Thymus (tissue), 14 donors: ENCODE measurements at places on chromosomes 7 and 10. TPM values are rescaled to one million over a fixed set of nuclear protein-coding genes. Genes with fewer than 3 reads are reported as not detected.
A peak's percentile ranks its signal among the peaks of the same experiment; 100 is the strongest.

The SUN1 gene
- 38.4 TPM for total RNA-seq

The GPR85 gene
- total RNA-seq = 0.71 TPM

- DNase-seq = no peak
Measured at GRCh38 chr7:42493436-42494198, 256.6 kb upstream of the GLI3 start.

The CCDC172 gene
- total RNA-seq = 0.05 TPM

GRCh38 chr7:146397141-146397540 is 280.5 kb downstream of the CNTNAP2 start:
- DNase-seq = no peak

DNA sequence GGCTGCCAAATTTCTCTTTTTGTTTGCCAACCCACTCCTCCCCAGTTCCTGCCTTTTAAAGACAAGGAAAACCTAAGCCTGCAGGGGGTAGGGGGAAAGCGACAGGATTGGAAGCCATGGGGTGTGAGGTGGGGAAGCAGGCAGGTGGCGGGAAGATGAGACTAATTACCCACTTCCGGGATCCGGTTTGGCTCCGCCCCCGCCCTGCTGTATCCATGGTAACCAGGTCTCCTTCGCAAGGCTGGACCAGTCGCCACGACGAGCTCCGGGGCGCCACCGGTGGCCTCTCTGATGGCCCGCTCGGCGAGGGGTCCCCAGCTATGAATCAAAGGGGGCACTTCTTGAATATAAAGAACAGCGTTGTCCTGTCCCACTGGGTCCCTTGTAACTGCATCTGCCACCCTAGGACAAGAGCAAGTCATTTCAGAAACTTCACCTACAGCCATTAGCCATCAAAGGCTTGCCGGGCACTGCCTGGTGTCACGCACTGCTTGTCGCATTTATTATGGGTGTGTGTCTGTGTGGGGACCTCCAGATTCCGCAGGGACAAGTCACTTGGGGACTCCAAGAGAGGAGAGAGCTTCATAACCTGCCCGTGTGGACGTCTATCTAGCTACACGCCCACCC is 55.4 kb upstream of the LMTK2 start:
- DNase-seq = peak; percentile 16

- DNase-seq = no peak
Measured at GRCh38 chr7:115822801-115823200, 207.8 kb downstream of the TFEC start.

GRCh38 chr7:123570390-123571182 is 13.0 kb upstream of the NDUFA5 start:
- no peak for DNase-seq

The IQCE gene
- 4.2 TPM for total RNA-seq

- no peak for DNase-seq
Measured at GRCh38 chr7:29771081-29771816, 35.1 kb upstream of the WIPF3 start.

DNA sequence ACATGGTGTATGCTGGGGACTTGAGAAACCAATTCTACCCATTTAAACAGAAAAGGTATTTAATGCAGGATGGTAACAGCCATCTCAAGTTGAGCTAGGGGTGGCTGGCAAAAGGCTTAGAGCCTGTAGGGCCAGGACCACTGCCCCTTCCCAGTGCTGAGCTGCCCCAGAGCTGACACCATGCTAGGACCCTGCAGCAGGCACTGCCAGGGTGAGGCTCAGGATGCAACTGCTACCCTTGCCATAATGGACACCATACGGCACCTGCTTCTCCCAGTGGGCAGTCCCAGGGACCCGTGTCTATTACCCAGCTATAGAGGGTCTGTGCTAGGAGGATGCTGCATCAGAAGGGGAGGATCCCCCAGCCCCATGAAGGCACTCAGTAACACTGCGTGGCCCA is 160.7 kb upstream of the ADCY1 start:
- no peak for DNase-seq

DNA sequence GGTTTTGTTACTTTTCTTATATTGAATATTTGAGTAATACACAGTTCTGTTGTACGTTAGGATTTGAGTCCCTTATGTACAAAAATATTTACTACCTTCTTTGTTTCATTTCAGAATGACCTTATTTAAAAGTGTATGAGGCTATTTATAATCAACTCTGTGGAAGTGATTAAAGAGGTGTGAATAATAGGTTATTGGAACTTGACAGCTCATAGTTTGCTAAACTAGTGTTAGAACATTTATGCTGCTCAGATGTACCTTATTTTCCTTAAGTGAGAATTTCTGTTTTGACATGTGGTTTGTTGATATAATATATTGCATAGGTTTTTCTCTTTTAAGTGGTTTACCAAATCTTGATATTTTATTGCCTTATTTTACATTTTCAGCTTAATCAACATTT is 105.5 kb downstream of the ZEB1 start:
- no peak for DNase-seq

The CALML3 gene
- 144 TPM for total RNA-seq

GRCh38 chr7:19024261-19024660 is 93.2 kb downstream of the TWIST1 start:
- DNase-seq = no peak

The VGF gene
- 0.05 TPM for total RNA-seq

DNA sequence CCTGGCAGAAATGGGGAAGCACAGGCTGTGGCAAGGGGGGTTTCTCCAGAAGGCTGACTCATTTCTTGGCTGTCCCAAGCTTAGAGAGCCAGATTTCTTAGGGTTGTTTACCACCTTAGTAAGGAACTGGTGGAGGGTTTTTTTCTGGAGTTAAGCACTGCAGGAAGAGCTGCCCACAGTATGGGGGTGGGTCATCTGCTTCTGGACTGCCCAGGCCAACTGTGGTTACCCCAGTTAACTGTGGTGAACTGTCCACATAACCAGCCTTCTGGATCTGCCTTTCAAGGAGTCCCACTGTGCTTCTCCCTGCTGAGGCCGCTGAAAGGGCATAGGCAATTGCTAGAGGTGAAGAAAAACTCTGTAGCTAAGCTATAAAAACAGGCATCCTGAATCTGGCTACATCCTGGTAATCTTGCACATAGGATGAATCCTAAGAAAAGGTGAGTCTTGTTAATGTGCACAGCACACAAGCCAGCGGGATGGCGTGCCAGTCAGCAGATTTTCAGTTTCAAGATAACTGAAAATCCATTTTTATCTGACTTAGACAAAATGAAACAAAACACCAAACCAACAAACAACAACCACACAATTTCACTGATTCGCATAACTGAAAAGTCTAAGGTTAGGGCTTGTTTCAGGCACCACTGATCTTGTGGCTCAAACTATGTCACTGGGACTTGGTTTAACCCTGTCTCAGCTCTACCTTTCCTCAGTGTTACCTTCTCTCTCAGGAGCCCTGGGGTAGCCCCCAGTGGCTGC is 21.6 kb upstream of the TSPAN33 start:
- no peak for DNase-seq

The CARD11 gene
- 7.2 TPM for total RNA-seq

DNA sequence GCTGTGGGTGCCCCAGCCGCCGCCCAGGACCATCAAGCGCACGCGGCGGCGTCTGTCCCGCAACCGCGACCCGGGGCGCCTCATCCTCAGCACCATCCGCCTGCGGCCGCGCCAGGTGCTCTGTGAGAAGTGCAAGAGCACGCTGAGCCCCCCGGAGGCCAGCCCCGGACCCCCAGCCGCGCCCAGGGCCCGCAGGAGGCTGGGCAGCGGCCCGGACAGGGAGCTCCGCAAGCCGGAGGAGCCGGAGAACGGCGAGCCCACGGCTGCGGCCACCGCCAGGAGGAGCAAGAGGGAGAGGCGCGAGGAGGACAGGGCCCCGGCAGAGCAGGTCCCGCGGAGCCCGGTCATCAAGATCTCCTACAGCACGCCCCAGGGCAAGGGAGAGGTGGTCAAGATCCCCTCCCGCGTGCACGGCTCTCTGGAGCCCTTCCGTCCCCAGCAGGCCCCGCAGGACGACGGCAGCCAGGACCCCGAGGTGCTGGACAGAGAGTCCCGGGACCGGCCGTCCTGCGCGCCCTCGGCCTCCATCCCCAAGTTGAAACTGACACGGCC is 8.0 kb downstream of the PWWP2B start:
- DNase-seq = no peak

DNA sequence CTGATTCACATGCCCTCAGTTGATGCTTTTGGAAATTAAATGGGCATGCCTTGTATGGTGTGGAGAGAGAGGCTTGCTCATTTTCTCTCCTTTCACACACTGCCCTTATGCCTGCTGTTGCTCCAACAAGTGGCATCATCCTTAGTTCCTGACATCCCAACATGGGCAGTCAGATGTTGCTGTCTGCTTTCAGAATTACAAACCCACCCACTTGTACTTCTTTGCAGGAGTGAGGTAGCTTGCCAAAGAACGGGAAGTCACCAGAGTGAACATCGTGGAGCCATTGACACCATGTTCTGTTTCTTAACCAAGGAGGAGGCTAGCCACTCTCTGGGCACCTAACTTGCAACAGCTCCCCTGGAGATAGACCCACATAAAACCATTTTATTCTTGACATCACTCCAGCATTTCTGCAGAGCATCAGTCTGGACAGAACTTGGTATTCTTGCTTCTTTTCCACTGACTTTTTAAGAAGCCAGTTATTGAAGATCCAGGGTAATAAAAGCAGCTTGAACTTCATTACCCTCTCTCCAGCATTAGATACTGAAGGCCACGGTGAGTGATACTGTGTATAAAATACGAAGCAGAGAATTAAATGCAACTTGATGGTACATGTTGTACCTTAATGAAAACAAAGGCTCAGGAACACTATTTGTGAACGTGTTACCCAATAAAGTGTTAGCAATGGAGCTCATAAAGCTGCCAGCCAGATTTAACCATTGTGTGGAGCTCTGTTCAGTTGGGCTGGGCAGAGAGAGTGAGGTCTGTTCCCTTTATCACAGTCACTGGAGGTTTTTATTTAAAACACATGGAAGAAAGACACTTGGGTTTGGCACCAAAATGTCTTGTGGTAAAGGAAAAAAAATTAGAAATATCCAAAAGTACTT is 195.8 kb upstream of the HABP2 start:
- no peak for DNase-seq

DNA sequence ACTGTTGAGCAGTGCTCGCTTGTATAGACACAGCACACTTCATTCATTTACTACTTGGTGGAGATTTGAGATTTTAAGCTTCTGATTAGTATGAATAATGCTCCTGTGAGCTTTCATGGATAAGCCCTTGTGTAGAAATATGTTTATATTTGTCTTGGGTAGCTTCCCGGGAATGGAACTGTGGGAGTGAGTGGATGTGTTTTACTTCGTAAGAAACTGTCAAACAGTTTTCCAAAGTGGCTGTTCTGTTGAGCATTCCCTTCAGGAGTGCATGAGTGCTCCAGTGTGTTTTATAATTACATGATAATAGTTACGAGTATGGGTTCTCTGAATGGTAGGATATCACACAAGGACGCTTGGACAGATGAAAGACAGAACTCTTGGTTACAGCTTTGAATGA is 49.4 kb downstream of the VWC2 start:
- no peak for DNase-seq

The MRLN gene
- total RNA-seq = 0.47 TPM

The TAS2R40 gene
- total RNA-seq = not detected

GRCh38 chr7:134695321-134695860 is 48.7 kb downstream of the BPGM start:
- no peak for DNase-seq

GRCh38 chr7:137957887-137958286 is 44.0 kb downstream of the CREB3L2 start:
- DNase-seq = no peak

DNA sequence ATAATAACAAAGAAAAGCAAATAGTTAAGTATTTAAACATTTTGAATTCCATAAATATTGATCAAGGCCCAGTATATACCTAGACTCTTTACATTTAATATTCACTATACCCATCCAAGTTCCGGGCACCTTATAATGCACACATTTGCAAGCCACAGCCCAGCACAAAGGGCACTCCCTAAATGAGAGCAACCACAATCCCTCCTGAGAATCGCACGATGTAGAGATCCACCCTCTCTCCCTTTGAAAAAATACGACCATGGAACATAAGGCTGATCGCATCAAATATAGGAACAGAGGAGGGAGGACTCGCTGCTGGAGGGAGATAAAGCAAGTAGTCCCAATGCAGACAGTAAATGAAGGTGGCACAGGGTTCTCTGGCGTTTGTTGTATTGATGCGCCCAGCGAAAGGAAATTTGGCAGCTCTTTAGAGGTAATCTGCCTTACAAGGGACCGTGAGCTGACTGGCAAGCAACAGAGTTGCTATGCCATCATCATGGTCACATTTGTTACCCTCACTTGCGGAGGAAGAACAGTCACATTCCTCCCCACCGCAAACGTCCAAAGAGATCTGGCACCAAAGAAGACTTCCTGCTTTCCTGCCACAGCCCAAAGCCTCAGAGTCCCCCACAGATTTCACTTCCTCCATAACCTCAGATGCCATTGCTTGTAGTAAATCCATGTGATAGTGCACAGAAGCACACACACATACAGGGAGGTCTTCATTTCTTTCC is 16.1 kb upstream of the TAS2R40 start:
- peak; percentile 18 for DNase-seq

DNA sequence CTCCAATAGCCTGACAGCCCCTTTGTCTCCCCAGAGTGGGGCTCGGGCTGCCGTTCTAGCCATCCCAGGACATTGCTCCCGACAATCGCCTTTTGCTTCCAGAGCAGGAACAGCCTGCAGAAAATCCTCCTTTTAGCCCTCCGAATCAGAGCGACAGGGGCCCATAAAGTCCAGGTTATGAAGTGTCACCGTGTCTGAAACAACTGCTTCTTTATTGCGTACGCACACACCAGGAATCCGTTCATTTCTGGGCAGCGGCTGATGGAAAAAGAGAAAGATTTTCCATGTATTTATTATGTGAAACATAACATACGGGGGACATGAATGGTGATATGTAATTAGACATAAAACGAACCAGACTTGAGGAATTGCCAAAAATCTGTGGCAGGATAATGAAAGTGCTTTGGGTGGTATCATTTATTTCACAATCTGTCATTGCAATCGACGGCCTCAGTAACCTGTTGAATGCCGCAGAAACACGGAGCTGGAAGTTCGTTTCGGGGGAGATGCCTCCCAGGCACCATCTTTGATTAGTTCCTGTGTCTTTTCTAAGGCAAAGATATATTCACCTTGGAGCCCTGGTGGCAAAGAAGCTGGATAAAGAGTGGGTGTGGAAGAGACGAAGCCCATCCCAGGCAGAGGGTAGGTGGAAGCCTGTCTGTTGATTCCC is 48.1 kb downstream of the FAM241B start:
- no peak for DNase-seq

GRCh38 chr10:113865901-113866300 is 11.4 kb downstream of the NHLRC2 start:
- no peak for DNase-seq

The TMEM225B gene
- total RNA-seq = 1.5 TPM
